Activated T-helper 1 cell treated with anti-CD3 and anti-CD28 coated beads, Interleukin-2, amount 50 U/mL, for 16 hours (primary cell): ENCODE measurements at places on chromosomes 5 and 9.

- no peak for DNase-seq
Observed at GRCh38 chr9:15735083-15735857, 182.4 kb downstream of the CCDC171 start.

DNA sequence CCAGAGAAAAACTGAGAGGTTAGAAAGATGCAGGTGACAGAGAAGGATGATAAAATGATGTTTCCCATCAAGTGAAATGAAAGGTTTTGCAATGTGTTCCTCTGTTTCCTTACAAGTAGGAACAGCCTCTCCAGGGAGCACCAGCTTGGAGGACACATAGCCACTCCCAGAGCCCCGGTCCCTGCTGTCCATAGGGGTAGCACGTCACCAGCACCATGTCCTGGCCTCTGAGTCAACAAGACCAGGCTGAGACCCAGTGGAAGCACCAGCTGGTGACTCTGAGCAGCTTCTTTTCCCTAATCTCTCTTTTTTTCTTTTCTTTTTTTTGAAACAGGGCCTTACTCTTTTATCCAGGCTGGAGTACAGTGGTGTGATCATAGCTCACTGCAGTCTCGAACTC, 19.4 kb upstream of the HMCN2 start:
- DNase-seq = no peak

DNA sequence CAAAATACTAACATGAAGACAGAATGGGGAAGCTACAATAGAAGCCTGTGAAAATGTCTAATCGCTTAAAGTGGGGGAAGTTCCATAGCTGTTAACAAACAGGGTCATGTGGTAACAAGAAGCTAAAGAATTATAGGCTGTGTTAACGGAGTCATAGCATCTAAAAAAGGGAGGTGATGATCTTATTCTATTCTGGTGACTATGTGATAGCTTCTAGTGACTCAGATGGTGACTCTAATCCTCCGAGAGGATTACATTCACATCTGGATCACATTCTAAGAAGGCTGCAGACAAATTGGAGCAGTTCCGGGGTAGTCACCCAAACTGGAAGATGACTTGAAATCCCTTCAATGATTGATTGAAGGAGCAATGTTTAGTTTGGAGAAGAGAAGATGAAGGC, 142.1 kb downstream of the LIFR start:
- DNase-seq = no peak

DNA sequence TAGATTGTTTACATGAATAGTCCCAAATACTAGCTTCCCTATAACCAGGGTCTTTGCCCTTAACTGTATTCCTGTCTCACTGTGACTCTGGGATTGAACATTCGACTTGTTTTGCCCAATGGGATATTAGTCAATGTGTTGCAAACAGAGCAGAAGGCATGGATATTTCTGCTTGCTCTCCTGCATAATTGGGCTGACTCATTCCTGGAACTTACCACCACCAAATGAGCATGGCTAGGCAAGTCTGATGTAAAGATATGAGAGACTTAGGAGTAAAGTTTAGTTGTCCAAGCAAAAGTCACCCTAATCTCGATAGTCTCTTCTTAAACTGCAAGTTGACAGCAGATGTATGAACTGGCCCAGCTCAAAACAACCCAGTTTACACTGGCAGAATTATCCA, 273.5 kb upstream of the CCNG1 start:
- no peak for DNase-seq

- no peak for DNase-seq
Observed at GRCh38 chr9:130295431-130295830, 29.9 kb downstream of the HMCN2 start.

DNA sequence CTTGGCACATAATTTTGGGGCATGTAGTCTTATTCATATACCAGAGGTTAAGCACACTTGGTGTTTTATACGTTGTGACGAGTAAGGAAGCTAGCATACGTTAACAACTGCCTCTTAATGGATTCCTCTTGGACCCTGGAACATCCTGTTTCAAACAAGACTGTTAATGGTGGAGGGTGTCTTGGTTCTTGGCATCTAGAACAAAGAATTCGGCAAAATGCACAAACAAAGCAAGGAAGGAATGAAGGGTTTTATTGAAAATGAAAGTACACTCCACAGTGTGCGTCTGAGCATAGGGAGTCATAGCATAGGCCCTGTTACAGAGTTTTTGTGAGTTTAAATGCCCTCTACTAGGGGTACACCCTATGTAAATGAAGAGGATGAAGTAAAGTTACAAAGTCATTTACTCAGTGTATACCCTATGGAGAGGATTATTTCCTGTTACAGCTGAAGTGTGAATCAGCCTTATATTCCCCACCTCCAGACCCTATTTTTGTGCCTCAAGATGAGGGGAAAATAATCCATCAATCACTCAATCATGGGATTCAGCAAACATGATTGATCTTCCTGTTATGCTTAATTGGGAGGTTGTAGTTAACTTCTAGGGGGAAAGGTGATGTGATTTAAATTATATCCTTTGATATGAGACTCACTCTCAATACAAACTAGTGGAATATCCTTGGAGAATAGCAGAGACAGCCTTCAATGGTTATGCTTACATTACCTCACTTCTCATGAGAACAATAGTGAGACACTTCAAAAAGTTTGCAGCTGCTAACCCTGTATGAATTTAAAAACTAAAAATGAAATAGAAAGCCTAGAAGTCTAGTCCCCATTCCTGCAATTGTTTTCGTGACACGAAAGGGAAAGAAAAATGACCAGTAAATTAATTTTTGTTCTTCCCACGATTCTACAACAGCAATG, 84.9 kb upstream of the MYO10 start:
- DNase-seq = no peak
